Peyer's patch (tissue), 4 donors: ENCODE measurements at places on chromosomes 4 and X. TPM values are rescaled to one million over a fixed set of nuclear protein-coding genes. Genes with fewer than 3 reads are reported as not detected.

The MMRN1 gene
- total RNA-seq: 17.3 TPM

The SORBS2 gene
- 61.9 TPM for total RNA-seq

The CSAG2 gene
- not detected for total RNA-seq

The SERTM2 gene
- total RNA-seq: 0.13 TPM

The AGA gene
- total RNA-seq: 18.8 TPM

The PNMA3 gene
- 0.80 TPM for total RNA-seq

The SMR3B gene
- total RNA-seq: not detected

The AKAP4 gene
- total RNA-seq: not detected

The CLIC2 gene
- 31.4 TPM for total RNA-seq

The ARMCX6 gene
- total RNA-seq: 4.4 TPM

The CCKAR gene
- total RNA-seq: not detected

The TMPRSS11F gene
- total RNA-seq: not detected

GRCh38 chr4:10051517-10052135, 30.3 kb upstream of the SLC2A9 start:
- peak; percentile 11 for DNase-seq

DNA sequence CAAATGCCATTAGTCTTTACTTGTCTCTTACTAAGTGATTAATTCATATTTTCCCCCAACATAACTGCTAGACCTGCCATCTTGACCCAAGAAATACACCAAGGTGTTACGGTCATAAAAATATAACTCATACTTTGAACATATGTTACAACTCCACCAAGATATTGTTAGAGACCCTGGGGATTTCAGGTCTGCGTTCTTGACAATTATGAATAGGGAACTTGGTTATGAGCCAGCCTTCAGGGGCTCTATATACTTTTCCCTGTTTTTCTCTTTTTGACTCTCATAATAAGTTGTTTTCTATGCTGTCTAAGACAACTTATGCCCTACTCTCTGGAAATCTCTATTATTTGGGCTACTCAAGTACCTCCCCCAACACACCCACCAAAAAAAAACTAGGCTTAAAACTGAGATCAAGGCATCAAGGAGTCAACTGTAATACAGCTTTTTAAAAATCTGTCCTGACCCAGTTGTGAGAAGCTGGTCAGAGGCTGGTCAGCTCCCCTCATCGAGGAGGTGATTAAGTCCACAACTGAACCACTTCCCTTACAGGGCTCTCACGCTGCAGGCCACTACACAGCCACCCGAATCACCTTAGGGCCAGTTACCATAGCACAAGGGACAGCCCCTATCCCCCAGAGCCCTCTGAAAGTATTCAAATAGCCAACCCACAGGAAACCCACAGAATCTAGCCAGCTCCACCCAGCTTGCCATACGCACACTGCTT, 10.5 kb upstream of the TLR3 start:
- DNase-seq: no peak

DNA sequence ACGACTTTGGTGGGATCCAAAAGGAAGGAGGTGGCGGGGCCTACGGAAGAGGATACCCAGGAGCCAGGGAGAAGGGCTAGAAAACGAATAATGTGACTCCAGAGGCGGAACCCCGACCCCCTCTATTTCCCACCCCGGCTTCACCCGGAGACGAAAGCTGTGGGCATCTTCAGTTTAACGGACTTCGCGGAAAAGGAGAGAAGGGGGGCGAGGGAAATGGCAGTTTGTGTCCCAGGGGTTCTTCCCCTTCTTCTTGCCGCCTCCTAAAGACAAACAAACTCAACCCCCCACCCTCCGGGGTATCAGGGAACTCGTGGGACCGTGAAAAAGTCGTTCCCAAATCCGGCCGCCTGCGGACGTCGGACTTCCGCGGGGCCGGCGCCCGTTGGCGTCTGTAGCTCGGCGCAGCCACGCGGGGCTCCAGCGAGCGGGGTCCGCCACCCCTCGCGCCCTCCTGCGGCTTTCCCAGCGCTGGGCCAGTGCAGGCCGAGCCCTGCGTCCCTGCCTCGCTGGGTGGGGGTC, 3.6 kb upstream of the LEF1 start:
- no peak for DNase-seq

DNA sequence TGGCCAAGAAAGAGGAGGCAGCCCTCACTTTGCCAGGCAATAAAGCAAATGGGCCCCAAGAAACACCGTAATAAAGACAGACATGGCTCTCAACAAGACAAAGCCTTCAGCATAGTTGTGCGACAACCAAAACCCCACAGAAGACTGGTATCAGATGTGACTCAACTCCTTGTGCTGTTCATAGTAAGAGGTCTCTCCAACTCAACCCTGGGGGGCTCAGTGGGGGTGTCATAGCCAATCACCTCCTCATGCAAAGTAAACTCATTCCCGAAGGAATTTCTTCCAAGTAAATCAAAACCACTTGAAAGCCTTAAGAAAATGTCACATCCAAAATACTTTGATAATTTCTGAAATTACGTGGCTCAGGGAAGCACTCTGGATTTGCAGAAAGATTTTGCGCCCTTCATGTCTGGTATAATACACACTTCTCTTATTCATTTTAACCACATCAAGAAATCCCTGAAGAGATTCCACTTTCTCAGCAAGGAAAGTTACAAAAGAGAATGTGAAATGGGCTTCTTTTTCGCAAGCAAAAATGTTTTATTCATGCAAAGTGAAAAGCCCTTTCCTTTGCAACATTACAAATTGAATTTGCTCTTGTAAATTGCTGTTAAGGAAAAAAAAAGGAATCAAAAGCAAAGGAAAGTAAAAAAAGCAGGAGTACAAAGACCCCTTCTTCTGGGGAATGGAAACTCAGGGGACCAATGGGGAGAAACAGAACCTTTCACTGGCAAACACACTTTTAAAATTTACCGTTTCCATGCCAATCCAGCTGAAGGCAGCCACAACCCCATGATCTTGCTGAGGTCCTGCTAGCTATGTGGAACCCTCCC, 137.4 kb downstream of the NSUN7 start:
- DNase-seq: no peak

GRCh38 chr4:150826306-150826705, 188.8 kb downstream of the LRBA start:
- no peak for DNase-seq

- DNase-seq: peak; percentile 45
These were observed 134.3 kb downstream of the AMELX start for GRCh38 chrX:11427453-11428071.

DNA sequence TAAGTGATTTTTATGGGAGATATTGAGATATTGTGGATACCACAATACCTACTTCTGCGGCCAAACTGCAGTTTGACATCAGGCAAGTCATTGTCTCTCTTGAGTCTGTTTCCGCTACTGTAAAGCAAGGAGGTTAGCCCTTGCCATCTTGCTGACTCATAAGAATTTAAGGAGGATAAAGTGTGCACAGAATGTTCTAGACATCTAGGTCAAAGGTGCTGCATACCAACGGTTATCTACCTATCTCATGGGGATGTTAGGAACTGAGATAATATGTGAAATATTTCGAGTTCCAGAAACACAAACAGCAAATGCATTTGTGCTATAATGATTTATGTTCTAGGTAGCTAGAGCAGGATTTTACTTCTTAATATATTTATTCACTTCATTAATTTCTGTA, 211.5 kb upstream of the NR3C2 start:
- DNase-seq: no peak

GRCh38 chr4:20408611-20409010, 156.9 kb downstream of the SLIT2 start:
- no peak for DNase-seq

DNA sequence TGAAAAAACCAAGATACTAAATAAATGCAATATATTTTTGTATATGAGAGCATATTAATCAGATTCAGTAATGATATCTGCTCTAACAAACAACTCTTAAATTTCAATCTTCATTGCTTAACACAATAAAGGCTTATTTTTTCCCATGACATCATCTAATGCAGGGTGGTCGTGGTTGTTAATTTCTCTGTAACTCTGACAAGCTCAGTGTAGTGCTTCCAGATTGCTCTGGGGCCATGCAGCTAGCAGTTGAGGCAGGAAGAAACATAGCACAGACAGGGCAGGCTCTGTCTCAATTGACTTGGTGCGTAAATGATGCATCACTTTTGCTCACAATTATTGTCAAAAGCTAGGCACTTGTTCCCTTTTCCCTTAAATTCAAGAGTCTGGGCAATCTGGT, 869 bp upstream of the GRXCR1 start:
- DNase-seq: no peak

DNA sequence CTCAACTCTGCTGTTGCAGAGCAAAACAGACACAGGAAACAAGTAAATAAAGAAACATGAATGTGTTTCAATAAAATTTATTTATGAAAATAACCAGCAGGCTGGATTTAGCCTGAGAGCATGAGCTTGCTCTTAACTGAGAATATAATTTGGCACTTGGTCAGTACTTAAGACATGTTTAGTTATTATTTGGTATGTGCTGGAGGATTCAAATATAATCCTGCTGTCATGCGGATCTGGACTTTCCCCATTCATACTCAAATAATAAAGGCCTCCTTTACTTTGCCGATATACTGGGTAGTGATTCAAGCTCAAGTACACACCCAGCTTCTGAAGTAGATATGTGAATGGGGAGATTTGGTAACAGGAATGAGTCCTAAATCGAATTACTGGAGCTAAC, 465.5 kb upstream of the HS3ST1 start:
- no peak for DNase-seq

DNA sequence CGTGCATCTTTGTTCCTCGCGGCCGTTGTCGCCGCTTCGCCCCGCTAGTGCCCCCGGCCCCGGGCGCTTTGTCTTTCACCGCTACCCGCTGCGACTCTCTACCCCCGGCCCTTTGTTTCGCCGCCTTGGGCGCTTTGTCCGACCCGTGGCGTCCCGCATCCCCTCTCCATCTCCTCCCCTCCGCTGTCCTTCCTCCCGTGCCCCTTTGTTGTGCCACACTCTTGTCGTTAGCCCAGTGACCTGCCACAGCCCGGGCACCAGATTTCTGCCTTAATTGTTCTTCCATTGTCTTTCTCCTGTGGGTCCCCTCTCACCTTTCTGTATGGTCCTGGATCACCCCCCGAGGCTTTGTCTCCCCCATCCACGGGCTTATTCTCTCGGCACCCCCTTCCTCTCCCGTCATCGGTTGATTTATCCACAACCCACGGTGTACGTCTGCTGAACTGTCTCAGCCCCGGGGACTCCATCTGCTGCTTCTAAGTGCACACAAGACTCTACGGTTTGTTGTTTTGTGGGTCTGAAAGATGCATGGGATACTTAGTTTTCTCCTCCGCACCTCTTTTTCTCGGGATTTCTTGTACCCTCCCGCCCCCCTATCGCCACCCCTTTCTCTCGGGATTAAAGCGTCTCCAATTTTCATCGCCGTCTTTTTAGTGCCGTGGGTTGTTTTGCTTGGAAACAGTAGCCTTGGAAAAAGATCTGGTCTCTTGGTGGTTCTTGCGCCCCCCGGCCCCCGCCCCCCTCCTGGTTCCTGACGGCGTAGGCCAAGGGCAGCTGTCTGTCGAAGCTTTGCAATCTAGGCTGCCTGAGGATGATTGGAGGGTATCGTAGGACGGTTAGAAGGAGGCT, 783 bp downstream of the RBPJ start:
- peak; percentile 24 for DNase-seq

- no peak for DNase-seq
These were observed 429.2 kb upstream of the TRAM1L1 start for GRCh38 chr4:117514391-117515175.

- no peak for DNase-seq
These were observed 63.9 kb upstream of the FAT1 start for GRCh38 chr4:186787536-186787935.

GRCh38 chr4:37040816-37041215, 203.7 kb upstream of the NWD2 start:
- no peak for DNase-seq

DNA sequence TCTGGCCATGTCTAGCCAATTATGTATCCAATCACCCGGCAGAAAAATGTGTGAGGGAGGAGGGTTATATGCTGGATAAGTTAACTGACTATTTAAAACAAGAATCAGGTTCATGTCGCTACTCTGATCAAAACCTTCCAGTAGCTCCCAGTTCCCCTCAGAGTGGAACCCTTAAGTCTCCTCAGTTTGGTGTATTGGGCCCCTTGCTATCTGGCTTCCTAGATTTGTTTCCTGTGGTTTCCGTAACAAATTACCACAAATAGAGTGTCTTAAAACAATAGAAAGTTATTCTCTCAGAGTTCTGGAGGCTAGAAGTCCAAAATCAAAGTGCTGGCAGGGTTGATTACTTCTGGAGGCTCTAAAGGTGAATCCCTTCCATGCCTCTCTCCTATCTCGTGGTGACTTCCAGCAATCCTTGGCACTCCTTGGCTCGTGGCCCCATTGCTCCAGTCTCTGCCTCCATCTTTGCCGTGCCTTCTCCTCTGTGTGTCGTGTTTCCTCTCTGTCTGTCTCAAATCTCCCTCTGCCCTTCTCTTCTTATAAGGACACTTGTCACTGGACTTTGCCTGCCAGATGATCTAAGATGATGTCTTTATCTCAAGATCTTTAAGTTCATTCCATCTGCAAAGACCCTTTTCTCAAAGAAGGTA, 10.5 kb upstream of the ENPP6 start:
- no peak for DNase-seq

GRCh38 chr4:7395645-7396044, 39.1 kb downstream of the PSAPL1 start:
- DNase-seq: peak; percentile 23

GRCh38 chr4:14336656-14337055, 665.6 kb upstream of the CPEB2 start:
- DNase-seq: no peak

DNA sequence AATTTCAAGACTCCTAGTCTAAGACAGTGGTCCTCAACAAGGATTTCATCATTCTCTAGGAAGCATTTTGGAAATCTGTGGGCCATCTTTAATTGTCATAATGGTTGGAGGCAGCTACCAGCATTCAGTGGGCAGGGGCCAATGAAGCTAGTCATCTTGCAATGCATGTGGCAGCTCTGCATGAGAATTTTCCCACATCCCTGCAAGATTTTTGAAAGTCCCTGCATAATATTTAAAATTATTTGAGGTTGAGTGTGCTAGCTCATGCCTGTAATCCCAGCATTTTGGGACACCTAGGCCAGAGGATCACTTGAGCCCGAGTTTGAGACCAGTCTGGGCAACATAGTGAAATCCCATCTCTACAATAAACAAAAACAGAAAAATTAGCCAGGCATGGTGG, 44.0 kb downstream of the PCYT1B start:
- DNase-seq: no peak

- no peak for DNase-seq
These were observed 58.9 kb downstream of the MOSPD2 start for GRCh38 chrX:14932136-14932535.

- no peak for DNase-seq
These were observed 29.2 kb upstream of the PDGFRA start for GRCh38 chr4:54199919-54200318.

DNA sequence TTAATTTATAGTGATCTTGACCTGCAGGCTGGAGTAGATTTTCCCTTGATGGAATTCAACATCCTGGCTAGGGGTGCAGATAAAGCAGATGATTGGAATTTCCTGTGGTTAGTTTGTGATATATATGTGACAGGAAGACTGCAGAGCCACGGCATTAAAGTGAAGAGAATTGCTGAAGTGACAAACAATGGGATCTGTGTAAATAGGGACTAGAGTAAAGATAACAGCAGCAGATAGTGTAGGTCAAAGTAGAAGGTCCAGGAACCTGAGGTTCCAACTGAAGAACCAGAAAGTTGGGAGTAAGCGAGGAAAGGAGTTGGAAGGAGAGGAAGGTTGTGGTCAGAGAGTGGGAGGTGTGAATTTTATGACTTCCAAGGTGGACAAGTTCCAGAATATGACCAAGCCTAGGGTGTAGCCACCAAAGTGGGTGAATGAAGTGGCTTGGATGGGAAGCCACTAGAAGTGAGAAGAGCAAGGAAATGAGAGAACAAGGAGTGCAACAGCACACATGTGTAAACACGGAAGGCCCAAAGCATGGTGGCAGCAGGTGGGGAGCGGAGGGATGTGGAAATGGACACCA, 325.0 kb downstream of the RAB28 start:
- no peak for DNase-seq
